ENCODE measurements at places on chromosomes 16 and 17.

DNA sequence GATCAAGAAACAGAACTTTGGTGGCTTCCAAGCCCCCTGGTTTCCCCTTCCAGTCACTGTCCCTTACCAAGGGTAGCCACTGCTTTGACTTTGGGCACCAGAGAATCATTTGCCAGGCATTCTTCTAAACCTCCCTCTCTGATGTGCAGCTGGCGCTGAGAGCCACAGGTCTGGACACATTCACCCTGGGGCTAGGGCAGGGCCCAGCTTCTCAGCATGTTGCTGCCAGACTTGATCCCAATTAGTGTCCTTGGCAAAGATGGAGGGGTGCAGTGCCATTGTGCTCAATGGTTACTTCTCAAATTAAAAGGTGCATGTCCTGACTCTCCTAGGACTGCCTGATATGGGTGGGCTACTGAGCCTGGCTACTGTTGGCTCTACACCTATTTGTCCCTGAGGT is 7.6 kb upstream of the SLC47A2 start:
- DNase-seq, result no peak

DNA sequence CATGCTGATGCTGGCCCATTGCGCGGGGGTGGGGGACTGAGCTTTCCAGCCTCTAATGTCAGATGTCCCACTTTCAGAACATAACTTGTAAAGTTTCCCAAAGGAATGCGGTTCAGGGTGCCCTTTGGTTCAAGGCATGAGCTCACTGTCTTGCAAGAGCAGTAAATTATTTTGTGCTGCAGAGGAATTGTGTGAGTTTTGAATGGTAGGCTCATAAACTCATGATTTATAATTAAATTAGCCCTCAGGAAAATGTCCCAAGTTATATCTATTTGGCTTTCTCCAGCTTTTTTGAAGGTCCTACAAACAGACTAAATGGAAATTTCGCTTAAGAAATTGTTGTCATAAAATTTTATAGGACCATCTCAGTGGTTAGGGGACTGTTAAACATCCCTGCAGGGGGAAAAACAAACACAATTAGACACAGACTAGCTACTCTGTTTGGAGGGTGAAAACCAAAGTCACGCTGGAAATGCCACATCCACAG is 321.8 kb downstream of the HS3ST3B1 start:
- DNase-seq, result no peak

DNA sequence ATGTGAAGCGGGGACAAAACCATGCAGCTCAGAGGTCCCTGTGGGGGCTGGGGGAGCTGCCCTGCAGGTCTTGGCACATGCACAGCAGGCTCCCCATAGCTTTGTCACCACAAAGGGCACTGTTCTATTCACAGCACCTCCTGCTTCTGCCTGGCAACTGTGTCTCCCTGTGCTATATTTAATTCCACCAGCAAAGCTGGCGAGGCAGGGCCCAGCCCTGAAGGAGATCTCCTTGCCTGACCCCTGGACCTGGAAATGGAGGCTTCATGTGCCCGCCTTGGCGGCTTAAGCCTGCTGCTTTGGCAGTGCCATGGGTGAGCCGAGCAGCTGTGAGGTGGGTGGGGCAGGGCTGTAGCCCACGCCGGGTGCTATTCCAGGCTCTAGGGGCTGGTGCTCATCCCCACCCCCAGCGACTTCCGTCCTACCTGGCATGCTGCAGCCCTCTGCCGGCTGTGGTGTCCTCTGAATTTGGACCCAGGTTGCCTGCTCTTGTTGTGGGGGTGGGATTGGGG is 6.8 kb downstream of the LDHD start:
- DNase-seq, result peak; percentile 24

GRCh38 chr17:44677136-44677535 is 12.4 kb downstream of the CCDC43 start:
- DNase-seq, result no peak

DNA sequence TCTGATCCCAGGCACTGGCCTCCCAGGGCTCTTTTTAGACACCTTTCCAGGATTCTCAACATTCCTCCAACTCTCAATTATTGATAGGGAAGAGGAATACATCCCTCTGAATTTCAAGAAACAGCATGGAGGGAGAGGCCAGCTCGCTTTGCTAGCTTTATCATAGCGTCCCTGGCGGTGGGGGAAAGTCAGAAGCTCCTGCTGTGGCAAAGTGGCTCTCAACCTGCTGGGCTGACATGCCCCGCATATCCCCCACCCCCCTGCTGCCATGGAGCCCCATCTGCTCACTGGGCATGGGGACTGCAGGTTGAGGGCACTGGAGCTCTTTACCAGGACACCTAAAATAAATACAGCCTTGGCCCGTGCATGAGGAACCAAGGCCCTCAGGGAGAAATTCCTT is 140.3 kb downstream of the SLC39A11 start:
- DNase-seq, result no peak

- DNase-seq, result no peak
Observed at GRCh38 chr17:76048025-76048605, 21.0 kb upstream of the EVPL start.

- no peak for DNase-seq
Observed at GRCh38 chr16:64745258-64745930, 376.5 kb downstream of the CDH11 start.

GRCh38 chr16:28014851-28015250 is 48.7 kb downstream of the GSG1L start:
- DNase-seq, result no peak

- DNase-seq, result no peak
Observed at GRCh38 chr16:19386525-19386924, 31.2 kb upstream of the TMC5 start.

GRCh38 chr16:49876716-49877129 is 20.8 kb upstream of the ZNF423 start:
- DNase-seq, result no peak

DNA sequence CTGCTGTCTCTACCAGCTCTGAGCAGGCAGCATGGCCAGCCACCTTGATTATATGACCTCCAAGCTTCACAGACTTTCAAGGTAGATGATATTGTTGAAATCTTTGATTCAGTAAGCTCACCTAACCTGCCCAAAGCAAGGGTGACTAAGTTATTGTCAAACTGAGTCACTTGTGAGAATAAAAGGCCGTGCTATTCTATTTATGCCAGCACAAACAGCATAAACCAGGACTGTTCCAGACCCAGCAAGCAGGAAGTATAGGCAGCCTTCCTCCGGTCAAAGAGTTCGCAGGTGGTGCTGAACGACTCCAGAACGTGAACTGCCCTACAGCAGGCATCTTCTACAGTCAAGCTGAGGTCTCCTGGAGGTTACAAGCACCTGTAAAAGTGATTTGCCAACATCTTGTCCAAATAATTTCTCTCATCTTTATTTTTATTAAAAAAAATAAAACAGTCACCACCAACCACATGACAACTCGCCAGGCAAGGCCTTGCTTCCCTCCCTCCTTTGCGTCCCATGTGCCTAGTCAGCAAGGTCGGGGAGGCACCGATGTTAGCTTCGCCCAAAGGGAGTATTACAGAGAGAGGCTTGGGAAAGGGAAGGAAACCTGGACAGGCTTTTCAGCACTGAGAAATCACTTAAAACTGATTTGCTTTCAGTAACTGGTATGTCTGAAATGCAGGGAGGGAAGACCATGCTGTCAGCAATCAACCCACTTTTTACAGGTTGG is 10.8 kb downstream of the ARL2BP start:
- no peak for DNase-seq

- DNase-seq, result no peak
Observed at GRCh38 chr17:55402374-55402773, 19.3 kb downstream of the MMD start.

GRCh38 chr17:82649501-82650261 is 1.4 kb upstream of the WDR45B start:
- no peak for DNase-seq

DNA sequence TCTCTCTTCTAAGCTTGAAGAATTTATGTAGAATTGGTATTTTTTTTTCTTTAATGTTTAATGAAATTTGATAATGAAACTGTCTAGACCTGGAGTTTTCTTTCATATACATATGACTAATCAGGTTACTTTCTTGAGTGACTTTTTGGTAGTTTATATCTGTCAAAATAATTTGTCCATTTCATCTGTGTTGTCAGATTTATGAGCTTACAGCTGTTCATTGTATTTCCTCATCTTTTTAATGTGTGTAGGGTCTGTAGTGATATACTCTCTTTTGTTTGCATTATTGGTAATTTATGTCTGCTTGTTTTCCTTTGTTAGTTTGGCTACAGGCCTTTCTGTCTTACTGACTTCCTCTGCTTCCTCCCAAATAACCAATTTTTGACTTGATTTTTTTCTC is 55.7 kb downstream of the TAOK1 start:
- no peak for DNase-seq

GRCh38 chr17:57915985-57916757 is 39.0 kb downstream of the CUEDC1 start:
- DNase-seq, result no peak

- DNase-seq, result no peak
Observed at GRCh38 chr17:42844271-42844670, at the start of gene AOC2. AOC2 (plus strand) TSS chr17:42844580; CDS start chr17:42844627, 47 bp downstream.

DNA sequence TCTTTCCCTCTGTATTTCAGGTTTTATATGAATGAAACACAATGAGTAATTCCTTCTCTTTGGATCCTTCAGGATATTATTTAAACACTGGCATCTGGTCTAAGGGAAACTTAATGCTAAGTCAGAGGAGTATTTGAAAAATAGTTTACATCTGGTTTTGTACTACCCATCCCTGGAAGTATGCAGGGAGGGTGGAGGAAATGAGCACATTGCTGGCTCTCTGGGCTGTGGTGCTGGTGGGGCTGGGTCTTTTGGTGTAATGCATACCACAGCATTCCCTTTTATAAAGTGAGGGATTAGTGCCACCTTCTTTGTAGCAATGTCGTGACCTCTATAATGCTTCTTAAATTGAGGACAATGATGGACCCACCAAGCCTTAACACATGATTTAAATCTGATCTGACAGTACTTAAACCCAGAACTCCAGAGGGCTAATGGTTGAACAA is 105.5 kb upstream of the AXIN2 start:
- DNase-seq, result no peak

GRCh38 chr17:82243648-82244412 is 15.0 kb downstream of the SLC16A3 start:
- no peak for DNase-seq

DNA sequence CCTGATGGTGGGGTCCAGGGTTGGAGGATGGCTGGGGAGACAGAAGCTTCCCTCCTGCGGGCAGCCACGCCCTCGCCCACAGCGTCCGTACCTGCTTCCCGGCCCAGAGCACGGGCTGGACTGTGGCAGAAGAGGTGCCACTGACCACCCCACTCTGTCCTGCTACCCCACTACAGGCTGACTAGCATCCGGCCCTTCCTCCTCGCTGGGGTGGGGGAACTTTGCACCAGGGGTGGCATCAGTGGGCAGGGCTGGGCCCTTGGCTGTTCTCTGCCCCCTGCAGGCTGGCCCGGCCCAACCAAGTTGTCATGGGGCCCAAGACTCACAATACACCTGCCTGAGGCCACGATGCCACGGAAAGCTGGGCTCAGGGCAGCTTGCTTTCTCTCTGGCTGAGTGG is 73.0 kb downstream of the KLHDC4 start:
- no peak for DNase-seq

GRCh38 chr16:52364500-52364899 is 182.4 kb downstream of the TOX3 start:
- DNase-seq, result no peak

- DNase-seq, result no peak
Observed at GRCh38 chr17:74757931-74758847, 9.8 kb downstream of the NHERF1 start.

DNA sequence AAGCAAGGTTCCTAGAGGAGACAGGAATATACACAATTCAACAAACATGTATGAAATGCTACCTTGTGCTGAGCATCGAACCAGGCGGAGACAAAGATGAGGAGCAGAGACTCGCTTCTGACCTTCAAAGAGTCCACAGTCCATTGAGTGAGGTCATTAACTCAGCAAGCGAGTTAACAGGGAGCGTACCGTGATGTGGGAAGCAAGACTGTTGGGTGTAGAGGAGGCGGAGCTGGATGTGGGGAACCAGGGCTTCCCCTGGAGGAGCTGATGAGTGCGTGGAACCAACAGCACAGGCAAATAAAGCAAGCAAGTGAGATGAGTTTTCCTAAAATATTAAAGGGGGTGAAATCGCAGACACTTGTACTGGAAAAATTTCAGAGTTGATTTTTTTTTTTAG is 65.0 kb downstream of the NXN start:
- no peak for DNase-seq

- no peak for DNase-seq
Observed at GRCh38 chr17:31296142-31296541, 897 bp downstream of the OMG start.

GRCh38 chr17:34172390-34172918 is 82.6 kb upstream of the CCL2 start:
- DNase-seq, result no peak

DNA sequence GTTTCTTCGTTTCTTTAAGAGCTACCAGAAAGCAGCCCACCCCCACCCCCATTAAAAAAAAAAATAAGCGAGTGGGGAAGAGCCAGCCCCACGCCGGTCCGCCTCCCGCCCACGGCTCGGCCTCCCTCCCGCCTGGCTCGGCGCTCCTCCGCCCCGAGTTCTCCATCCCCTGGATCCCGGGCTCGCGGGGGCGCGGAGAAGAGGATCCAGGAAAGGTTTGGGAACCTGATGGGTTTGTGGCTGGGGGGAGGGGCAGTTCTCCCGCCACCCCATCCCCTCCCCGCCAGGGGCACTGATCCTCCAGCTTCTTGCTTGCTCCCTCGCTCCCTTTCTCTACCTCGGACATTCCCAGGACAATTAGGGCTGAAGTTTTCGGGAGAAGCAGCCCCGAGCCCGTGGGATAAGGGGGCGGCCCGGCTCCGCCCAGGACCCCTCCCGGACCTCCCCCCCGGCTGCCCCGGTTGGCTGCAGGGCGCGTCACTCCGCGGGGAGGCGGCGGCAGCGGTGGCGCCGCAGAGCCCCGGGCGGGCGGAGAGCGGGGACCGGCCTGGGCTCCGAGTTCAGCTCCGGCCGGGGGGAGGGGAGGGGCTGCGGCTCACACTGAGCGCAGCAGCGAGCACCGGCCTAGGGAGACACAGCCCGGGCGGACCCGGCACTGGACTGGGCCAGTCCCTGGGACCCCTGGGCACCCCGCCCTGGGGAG is 1.0 kb upstream of the SALL1 start:
- DNase-seq, result no peak

GRCh38 chr16:86758932-86759331 is 180.6 kb downstream of the FOXL1 start:
- DNase-seq, result no peak

- peak; percentile 8 for DNase-seq
Observed at GRCh38 chr17:9729034-9729650, 62.2 kb downstream of the DHRS7C start.

DNA sequence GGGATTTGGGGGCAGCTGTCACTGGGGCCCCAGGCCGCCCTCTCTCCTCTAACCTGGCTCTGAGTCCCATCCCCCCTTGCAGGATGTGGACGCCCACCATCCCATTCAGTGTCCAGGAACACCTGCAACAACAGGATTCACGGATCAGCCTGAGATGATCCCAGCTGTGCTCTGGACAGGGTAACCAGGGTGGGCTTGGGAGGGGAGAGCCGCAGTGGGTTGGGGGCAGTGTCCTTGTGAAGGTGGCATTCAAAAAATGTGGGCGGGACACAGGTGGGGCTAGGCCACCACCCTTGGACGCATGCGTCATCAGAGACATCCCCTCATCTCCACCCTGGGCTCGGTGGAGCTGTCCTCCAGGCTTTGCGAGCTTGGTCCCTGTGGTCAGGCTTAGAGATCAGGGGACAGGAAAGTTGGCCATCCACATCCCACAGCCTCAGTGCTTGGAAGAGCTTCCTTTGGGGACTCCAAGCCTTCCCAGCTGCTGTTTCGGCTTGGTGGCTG is 19.1 kb downstream of the DEXI start:
- DNase-seq, result no peak

- DNase-seq, result no peak
Observed at GRCh38 chr17:27595208-27595607, 35.8 kb upstream of the LGALS9 start.

Data from CD4-positive, alpha-beta T cell treated with Interleukin-6 at 100 ng/mL for 8 hours (primary cell).